ENCODE measurements at places on chromosomes 2 and 18. TPM values are rescaled to one million over a fixed set of nuclear protein-coding genes. Genes with fewer than 3 reads are reported as not detected.
A peak's percentile ranks its signal among the peaks of the same experiment; 100 is the strongest.

- no peak for DNase-seq
Observed at GRCh38 chr2:122206101-122206500, 450.6 kb downstream of the TSN start.

- no peak for DNase-seq
Observed at GRCh38 chr18:36200354-36200771, 13.1 kb downstream of the MOCOS start.

- DNase-seq = no peak
Observed at GRCh38 chr18:25423267-25423666, 71.3 kb upstream of the ZNF521 start.

RGPD4 gene
- not detected for polyA plus RNA-seq

HPCAL1 gene
- polyA plus RNA-seq = 33.7 TPM

GRCh38 chr2:205766779-205767359, 84.6 kb downstream of the NRP2 start:
- peak; percentile 72 for DNase-seq

GRCh38 chr2:221780281-221780688, 208.2 kb upstream of the EPHA4 start:
- DNase-seq = peak; percentile 74

DUSP19 gene
- polyA plus RNA-seq = 0.46 TPM

NYAP2 gene
- not detected for polyA plus RNA-seq

DNA sequence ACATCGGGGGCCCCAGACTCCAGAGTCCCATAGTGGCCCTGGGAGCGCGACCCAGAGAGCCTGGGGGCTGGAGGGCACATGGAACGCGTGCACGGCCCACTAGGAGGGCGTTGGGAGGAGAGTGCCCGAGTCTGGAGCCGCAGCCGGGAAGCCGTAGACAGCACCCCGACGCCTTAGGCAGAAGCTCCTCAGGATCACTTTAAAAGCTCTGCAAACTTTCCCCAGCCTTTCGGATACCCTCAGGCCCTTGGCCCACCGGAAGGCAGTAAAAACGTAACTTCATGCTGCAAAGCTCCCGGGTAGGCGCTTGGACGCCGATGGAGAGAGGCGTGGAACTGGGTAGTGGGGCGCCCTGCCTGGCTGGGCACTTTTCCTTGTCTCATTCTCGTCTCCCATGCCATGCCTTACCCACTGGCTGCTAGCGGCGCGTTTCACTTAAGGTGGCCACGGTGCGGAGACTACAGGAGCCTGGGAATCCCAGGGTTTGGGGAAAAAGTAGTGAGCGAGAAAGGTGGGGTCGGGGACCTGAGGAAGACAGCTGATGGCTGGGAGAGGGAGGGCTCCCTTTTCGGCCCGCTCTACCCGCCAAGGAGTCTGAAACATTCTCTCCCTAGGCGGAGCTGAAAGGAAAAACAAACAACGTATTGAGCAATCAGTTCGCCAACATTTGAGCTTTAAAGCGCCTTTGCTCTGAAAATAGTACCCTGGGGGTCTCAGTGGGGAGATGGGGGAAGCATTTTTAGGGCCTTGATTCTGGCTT, 141.8 kb downstream of the MEIS1 start:
- DNase-seq = peak; percentile 79

DNA sequence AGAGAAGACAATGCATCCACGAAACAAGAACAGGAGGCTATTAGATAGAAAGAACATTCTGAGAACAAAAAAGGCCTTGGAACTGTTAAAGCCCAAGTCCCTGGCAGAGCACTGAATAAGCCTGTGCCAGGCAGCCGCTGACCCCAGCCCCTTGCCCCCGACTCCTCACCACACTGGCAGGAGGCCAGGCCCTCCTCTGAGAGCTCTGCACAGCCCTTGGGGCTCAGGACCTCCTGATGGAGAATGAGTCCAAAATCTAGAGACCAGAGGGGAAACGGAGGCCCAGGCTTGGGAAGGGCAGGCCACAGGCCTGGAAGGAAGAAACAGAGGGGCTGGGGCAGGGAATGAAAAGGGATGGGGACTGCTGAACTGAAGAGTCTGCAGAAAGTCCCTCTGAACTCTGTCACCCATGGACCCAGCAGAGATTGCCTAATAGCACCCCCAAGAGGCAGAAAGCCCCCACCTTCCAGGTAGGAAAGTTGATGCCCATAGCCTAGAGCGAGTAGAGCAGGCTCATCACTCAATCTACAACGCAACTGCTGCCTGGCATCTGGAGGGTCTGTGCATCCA, 18.3 kb upstream of the TNS1 start:
- DNase-seq = no peak

SDC1 gene
- 28.3 TPM for polyA plus RNA-seq

VSNL1 gene
- 0.24 TPM for polyA plus RNA-seq

SULT1C4 gene
- polyA plus RNA-seq = 0.50 TPM

DNA sequence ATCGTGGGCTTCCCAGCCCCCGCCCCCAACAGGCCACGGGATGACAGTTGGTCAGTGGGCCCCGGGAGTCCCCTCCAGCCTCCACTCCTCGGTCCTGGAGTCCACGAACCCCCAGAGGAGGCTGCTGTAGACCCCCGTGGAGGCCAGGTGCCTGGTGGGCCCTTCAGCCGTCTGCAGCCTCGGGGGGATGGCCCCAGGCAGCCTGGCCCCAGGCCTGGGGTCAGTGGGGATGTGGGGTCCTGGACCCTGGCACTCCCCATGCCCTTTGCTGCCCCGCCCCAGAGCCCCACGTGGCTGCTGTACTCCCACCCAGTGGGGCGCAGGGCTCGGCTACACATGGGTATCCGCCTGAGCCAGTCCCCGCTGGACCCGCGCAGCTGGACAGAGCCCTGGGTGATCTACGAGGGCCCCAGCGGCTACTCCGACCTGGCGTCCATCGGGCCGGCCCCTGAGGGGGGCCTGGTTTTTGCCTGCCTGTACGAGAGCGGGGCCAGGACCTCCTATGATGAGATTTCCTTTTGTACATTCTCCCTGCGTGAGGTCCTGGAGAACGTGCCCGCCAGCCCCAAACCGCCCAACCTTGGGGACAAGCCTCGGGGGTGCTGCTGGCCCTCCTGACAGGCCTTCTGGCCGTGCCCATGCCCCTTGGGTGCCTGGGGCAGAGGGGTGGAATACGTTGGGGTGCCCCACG, 7.6 kb downstream of the NEU4 start:
- DNase-seq = no peak

DNA sequence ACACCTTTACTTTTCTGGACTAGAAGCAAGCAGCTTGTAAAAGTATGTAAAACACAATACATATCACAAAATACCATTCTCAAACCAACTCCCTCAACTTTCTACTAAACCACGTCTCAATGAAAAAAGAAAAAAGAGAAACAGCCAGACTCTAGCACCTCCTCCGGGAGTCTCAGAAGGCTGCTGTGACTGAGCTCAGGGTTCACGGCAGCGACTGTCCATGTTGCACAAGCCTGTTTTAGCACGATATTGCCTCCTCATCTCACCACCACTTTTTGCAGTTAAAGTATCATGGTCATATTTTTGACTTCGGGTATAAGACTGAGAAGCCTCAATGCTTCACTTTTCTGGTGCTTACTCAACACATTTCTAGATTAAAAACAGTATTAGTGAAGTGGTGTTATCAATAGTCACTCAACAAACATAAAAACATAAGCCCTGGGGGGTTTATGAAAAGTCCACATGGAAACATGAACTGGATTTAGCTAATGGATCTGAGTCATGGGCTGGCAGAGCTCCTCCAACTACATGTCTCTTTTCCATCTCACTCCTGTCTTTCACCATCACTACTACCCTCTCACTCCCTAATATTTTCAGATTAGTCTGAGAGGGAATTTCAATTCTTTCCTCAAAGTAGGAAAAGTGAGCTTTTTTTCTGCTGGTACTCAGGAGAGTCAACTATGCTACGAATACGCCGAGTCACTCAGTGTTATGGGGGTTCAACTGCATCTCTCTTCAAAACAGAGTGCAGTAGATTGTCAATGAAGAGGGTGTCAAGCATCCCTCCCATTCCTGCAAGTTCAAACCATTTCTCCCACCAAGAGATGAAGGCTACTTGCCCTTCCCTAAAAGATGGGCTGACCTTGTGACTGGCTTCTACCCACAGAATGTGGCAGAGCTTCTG, 113.7 kb downstream of the OSR1 start:
- peak; percentile 33 for DNase-seq

- peak; percentile 12 for DNase-seq
Observed at GRCh38 chr18:76697441-76697901, 124.9 kb upstream of the ZNF236 start.

PARD6G gene
- polyA plus RNA-seq = 4.6 TPM

ARHGAP28 gene
- polyA plus RNA-seq = 1.3 TPM

DNA sequence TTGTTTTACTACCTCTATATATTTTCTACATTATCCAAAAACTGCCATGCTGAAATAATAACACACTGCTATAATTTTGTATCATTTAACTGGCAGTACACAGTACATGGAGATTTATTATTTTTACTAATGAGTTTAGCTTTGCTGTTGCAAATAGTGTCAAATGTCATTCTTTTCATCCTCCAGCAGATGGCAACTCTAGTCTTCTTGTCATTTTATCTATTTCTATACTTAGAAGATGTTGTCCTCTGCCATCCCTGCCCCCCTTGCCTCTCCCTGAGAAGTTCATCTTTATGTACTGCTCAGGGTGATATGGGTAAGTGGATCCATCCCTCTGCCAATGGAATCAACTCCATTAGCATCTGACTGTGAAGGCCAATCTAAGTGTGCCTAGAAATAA, 21.7 kb upstream of the LRRTM1 start:
- DNase-seq = peak; percentile 19

DLGAP1 gene
- 0.09 TPM for polyA plus RNA-seq

DNA sequence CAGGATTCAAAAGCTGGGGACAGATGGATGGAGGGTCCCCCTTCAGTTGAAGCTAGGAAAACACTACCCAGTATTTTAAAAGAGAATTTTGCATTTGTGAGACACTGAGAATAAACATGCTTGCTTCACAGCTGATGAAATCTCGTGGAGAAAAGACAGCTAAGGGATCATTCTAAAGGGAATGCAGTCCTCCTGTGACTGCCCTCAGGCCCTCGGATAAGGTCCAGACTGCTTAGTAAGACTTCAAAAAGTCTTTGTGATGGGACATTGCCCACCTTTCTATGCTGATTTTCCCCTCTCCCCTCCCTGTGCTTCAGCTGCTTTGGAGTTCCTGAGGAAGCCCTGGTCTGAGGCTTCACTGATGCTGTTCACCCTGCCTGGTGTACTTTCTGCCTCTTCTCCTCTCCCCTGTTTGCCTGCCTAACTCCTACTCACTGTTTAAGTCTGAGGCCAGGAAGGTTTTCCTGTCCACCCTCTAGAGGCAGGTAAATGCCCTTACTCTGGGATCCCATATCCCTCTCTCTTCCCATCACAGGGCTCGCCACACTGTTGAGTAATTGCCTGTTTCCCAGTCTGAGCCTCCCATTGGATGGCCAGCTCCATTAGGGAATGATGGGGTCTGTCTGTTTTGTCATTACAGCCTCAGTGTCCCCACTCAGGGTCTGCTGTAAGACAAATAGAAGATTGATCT, 26.6 kb downstream of the POLE4 start:
- no peak for DNase-seq

DNA sequence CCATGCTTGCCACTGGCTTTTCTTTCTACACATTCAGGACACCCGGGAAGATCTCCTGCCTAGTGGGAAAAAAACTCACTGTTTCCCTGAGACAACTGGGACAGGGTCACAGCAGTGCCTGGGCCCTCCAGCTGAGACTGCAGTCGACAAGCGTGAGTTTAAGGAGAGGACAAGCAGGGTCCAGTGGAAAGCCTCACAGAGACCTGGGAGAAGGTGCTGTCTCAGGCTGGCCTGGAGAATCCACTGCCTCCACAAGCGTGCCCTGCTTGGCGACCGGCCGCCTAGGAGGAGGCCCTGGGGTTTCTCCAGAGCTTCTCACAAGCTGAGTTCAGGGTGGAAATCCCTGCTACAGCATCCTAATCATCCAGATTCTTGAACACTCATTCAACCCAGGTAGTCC, 519.6 kb upstream of the RAB6C start:
- no peak for DNase-seq

DNA sequence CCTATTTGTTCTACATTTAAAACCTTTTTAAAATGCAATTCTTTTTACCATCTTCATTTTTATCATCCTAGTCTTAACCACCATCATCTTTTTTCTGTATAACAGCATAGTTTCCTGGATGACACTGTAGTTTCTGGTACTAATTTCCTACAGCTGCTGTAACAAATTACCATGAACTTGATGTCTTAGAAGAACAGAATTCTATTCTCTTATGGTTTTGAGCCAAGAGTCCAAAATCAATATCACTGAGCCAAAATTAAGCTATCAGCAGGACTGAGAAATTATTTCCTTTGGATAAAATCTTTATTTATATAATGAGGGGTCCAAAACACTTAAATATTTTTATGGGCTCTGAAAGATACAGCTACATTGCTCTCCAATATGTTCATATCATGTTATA, 539.3 kb downstream of the METTL4 start:
- no peak for DNase-seq

GRCh38 chr2:1741851-1742250, 2.5 kb downstream of the PXDN start:
- no peak for DNase-seq

GRCh38 chr2:238267341-238267710, 21.1 kb downstream of the PER2 start:
- DNase-seq = peak; percentile 42

- DNase-seq = no peak
Observed at GRCh38 chr2:210389856-210390255, 74.9 kb upstream of the MYL1 start.

GRCh38 chr18:35409911-35410310, 32.8 kb upstream of the ZNF396 start:
- DNase-seq = no peak

- no peak for DNase-seq
Observed at GRCh38 chr2:7007846-7008741, 90.9 kb downstream of the RNF144A start.

CYRIA gene
- polyA plus RNA-seq = 1.1 TPM

SLC16A14 gene
- polyA plus RNA-seq = 0.49 TPM

NEUROD1 gene
- polyA plus RNA-seq = not detected

RND3 gene
- 136 TPM for polyA plus RNA-seq

DNA sequence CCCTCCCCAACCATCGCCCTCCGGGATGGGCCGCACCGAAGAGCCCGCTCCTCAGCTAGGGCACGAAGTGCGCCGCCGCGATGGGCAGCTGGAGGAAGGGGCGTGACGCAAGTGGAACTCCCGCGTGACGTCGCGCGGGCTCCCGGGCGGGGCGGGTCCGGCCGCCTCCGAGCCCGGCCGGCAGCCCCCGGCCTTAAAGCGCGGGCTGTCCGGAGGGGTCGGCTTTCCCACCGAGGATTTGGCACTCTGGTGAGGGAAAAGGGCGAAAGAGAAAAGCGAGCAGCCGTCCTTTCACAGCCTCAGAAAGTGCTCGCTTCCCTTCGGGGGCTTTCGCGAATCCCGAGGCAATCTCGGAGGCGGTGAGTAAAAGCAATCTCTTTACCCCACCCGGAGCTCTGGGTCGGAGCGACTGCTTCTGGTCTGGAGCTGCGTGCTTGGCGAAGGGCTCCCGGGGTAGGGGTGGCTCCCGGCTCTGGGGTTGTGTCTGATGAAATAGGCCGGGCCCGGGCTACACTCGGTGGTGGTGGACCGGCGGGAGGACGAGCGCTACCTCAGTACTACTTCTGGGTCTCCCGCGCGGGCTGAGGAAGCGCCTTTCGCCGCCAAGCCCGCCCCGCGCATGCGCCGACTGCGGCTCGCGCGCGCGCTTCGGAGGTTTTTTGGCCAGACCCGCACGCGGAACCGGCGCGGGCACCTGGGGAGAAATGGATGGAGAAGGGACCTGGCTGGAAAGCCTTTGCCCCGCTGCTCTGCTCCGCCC, at the start of gene RBBP8:
TSS of gene RBBP8 (plus strand) at position 123 of the 760 bp plus-strand sequence. CDS start 3,524 bp downstream, outside the sequence.
- DNase-seq = peak; percentile 75

GRCh38 chr2:176637486-176638166, 368.4 kb downstream of the MTX2 start:
- peak; percentile 23 for DNase-seq
